Psoas muscle (tissue), 8 donors: ENCODE measurements at places on chromosomes 11 and 22. TPM values are rescaled to one million over a fixed set of nuclear protein-coding genes. Genes with fewer than 3 reads are reported as not detected.
A peak's percentile ranks its signal among the peaks of the same experiment; 100 is the strongest.

GRCh38 chr22:46056546-46057245, 79.7 kb upstream of the WNT7B start:
- DNase-seq, result no peak

DNA sequence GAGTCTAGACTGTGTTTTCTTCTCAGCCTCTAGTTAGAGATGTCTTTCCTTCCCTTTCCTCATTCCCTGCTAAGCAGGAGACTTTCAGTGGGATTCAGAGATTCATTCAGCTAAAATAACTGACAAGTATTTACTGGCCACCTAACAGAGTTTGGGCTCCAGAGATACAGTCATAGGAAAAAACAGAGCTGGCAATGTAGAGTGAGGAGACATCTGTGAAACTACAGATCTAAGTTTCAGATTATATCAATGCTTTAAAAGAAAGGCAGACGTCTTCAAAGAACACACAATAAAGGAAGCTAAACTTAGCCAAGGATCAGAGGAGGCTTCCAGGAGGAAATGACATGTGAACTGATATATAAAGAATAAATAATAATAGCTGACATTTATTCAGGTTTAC, 355.6 kb upstream of the DDI1 start:
- no peak for DNase-seq

- no peak for DNase-seq
These were observed 20.5 kb upstream of the VWA5A start for GRCh38 chr11:124094731-124095130.

DNA sequence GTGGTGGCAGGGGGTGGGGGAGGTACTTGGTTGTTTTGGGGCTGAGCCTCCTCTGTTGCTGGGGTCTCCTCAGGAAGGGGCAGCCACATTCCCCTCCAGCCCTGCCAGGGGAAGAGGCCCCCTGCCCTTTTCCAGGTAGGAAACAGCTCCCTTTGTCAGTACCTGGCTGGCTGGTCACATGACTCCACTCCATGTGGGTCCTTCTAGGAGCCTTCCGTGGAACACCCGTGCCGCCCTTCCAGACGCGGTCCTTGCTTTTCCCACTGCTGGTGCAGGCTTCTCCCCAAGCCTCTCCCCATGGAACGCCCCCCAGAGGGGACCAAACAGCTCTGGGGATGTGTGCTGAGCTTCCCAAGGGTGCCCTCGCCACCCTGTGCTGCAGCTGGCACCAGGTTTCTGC, 19.9 kb downstream of the IFT27 start:
- no peak for DNase-seq

GRCh38 chr11:43687120-43687791, 6.7 kb downstream of the HSD17B12 start:
- peak; percentile 71 for DNase-seq

KCNK4 gene
- not detected for total RNA-seq

OR52R1 gene
- not detected for total RNA-seq
